ENCODE measurements at places on chromosomes 16 and 17. TPM values are rescaled to one million over a fixed set of nuclear protein-coding genes. Genes with fewer than 3 reads are reported as not detected.
A peak's percentile ranks its signal among the peaks of the same experiment; 100 is the strongest.

SETD1A gene
- 8.9 TPM for total RNA-seq

- H3K27me3 ChIP-seq = no peaks in the 10 kb centered on the region
- peaks cover 12% of the 10 kb centered on the region for H3K4me1 ChIP-seq
- no peaks in the 10 kb centered on the region for H3K36me3 ChIP-seq
- H3K4me3 ChIP-seq = no peak overlapping the region
- peak; percentile 7 for DNase-seq
- H3K27ac ChIP-seq = no peak overlapping the region
Observed at GRCh38 chr16:64434526-64435069, 687.3 kb downstream of the CDH11 start.

- DNase-seq = no peak
- H3K4me3 ChIP-seq = no peak overlapping the region
- no peaks in the 10 kb centered on the region for H3K4me1 ChIP-seq
- H3K27ac ChIP-seq = no peak overlapping the region
- 0 out of 2 replicates have a peak, but pooled peaks cover 4% of the 10 kb centered on the region for H3K36me3 ChIP-seq
Observed at GRCh38 chr17:14334919-14335318, 34.0 kb downstream of the HS3ST3B1 start.

DNA sequence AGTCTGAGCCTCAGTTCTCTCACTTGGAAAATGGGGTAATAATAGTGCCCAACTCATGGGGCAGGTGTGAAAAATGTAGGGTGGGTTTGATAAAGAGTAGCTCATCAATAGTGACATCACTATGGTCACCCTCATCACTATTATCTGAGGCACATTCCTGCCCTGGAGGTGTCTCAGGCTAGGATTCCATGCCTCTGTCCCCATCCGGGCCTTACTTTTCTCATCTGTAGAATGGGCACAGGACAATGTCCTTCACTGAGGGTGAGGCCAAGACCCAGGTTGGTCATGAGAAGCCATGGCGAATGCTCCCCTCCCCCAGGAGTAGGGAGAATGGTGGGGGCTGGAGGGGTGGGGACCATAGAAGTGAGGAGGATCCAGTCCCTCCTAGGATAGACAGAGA lies 30.5 kb downstream of the MYO15A start:
- peaks cover 2% of the 10 kb centered on the region for H3K4me1 ChIP-seq
- no peak overlapping the region for H3K27ac ChIP-seq
- DNase-seq = no peak
- H3K36me3 ChIP-seq = no peaks in the 10 kb centered on the region
- no peak overlapping the region for H3K4me3 ChIP-seq

NAGS gene
- 1.9 TPM for total RNA-seq

SHCBP1 gene
- total RNA-seq = 47.0 TPM

TPPP3 gene
- 34.6 TPM for total RNA-seq

GRCh38 chr16:21134053-21134452 lies 16.6 kb downstream of the DNAH3 start:
- H3K4me1 ChIP-seq = no peaks in the 10 kb centered on the region
- H3K27ac ChIP-seq = no peak overlapping the region
- H3K27me3 ChIP-seq = no peaks in the 10 kb centered on the region
- no peak for DNase-seq

RGS11 gene
- total RNA-seq = not detected

DNA sequence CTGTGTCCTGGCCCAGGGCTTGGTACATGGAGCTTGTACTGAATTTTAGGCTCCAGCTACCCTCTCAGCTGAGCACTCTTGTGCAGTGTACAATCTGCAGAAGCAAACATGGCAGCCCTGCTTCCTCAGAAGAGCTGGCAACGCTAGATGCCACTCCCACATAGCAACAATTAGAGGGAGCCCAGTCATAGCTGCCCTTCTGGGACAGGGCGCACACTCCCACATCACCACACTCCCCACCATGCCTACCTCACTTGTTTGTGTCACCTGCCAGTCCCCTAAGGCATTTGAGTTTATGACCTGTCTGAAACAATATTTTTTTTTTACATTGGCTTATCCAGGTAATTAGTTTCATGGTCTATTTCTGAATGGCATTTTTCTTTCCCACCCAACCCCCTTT lies 72.3 kb downstream of the C17orf67 start:
- no peaks in the 10 kb centered on the region for H3K36me3 ChIP-seq
- no peak overlapping the region for H3K27ac ChIP-seq

- peak; percentile 87 for DNase-seq
- peak overlapping the region; percentile 96 for H3K4me3 ChIP-seq
- no peaks in the 10 kb centered on the region for H3K36me3 ChIP-seq
- H3K27ac ChIP-seq = peak overlapping the region; percentile 83
- peaks cover 13% of the 10 kb centered on the region for H3K4me1 ChIP-seq
Observed at GRCh38 chr16:49855280-49855821, 561 bp downstream of the ZNF423 start.

DNA sequence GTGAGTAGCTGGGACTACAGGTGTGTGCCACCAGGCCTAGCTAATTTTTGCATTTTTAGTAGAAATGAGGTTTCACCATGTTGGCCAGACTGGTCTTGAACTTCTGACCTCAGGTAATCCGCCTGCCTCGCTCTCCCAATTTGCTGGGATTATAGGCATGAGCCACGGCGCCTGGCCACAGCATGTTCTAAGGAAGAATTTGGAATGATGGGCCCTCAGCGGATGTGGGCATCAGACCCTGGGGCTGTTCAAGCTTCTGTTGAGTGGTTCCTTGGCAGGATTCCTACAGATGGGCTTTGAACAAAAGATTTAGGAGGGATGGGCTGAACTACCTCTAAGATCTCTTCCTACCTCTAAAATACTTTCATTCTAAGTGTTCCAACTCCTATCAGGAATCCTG lies 4.1 kb downstream of the PRPSAP2 start:
- H3K27ac ChIP-seq = no peak overlapping the region
- no peak overlapping the region for H3K4me3 ChIP-seq
- DNase-seq = no peak
- peaks cover 23% of the 10 kb centered on the region for H3K36me3 ChIP-seq

- peaks cover 12% of the 10 kb centered on the region for H3K27me3 ChIP-seq
- DNase-seq = no peak
- H3K36me3 ChIP-seq = no peaks in the 10 kb centered on the region
- no peaks in the 10 kb centered on the region for H3K4me1 ChIP-seq
- H3K4me3 ChIP-seq = no peak overlapping the region
Observed at GRCh38 chr17:28247671-28248555, 71.1 kb upstream of the TMEM97 start.

DNA sequence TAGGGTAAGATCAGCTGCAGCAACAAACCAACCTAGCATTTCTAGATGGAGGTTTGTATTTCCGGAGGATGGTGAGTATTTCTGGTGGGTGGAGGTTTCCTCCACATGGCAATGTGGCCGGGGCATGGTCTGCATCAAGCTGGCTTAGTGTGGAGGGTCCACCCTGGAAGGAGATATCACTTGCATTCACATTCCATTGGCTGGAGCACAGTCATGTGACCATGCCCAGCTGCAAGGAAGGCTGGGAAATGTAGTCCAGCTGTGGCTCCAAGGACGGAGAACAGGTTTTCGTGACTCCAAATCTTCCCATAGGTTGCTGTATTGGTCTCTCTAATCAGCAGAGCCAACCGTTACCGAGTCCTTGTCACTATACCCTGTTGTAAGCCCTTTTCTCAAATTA lies 68.7 kb downstream of the RAI1 start:
- H3K4me3 ChIP-seq = no peak overlapping the region
- DNase-seq = peak; percentile 85
- no peak overlapping the region for H3K27ac ChIP-seq
- no peaks in the 10 kb centered on the region for H3K27me3 ChIP-seq

P2RX5 gene
- 3.0 TPM for total RNA-seq

DNA sequence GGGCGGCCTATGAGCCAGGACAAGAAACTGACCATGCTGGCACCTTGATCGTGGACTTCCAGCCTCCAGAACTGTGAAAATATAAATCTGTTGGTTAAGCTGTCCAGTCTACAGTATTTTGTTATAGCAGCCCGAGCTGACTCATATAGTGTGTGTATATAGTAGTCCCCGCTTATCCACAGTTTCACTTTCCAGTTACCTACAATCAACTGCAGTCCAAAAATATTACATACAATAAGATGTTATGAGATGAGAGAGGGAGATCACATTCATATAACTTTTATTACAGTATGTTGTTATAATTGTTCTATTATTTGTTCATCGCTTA lies 4.9 kb downstream of the MT3 start:
- no peak overlapping the region for H3K27ac ChIP-seq
- no peak overlapping the region for H3K4me3 ChIP-seq
- no peak for DNase-seq
- no peaks in the 10 kb centered on the region for H3K4me1 ChIP-seq
- no peaks in the 10 kb centered on the region for H3K27me3 ChIP-seq
- no peaks in the 10 kb centered on the region for H3K36me3 ChIP-seq

DNA sequence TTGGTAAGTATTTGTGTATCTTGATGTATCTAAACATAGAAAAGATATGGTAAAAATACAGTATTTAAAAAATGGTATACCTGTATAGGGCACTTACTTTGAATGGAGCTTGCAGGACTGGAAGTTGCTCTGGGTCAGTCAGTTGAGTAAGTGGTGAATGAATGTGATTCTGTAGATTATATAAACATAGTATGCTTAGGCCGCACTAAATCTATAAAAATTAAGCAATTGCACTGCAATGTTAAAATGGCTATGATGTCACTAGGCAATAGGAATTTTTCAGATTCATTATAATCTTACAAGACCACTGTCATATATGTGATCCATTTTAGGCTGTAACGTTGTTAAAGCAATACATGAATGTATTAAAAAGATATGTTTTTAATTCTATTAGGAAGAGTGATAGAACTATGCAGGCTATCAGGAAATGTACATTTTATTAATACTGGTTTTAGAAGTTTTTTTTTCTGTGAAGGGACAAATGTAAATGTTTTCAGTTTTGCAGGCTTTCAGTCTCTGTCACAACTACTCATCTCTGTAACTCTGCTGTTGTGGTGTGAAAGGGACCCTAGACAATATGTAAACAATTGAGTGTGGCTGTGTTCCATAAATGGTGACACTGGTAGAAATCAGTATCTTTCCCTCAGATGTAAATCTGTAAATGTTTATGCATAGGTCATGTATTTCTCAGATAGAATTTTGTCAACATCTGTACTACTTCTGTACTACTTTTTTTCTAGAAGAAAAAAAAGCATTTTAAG lies 10.5 kb downstream of the CBFB start:
- peaks cover 70% of the 10 kb centered on the region for H3K36me3 ChIP-seq
- no peaks in the 10 kb centered on the region for H3K27me3 ChIP-seq
- no peak overlapping the region for H3K27ac ChIP-seq

DNA sequence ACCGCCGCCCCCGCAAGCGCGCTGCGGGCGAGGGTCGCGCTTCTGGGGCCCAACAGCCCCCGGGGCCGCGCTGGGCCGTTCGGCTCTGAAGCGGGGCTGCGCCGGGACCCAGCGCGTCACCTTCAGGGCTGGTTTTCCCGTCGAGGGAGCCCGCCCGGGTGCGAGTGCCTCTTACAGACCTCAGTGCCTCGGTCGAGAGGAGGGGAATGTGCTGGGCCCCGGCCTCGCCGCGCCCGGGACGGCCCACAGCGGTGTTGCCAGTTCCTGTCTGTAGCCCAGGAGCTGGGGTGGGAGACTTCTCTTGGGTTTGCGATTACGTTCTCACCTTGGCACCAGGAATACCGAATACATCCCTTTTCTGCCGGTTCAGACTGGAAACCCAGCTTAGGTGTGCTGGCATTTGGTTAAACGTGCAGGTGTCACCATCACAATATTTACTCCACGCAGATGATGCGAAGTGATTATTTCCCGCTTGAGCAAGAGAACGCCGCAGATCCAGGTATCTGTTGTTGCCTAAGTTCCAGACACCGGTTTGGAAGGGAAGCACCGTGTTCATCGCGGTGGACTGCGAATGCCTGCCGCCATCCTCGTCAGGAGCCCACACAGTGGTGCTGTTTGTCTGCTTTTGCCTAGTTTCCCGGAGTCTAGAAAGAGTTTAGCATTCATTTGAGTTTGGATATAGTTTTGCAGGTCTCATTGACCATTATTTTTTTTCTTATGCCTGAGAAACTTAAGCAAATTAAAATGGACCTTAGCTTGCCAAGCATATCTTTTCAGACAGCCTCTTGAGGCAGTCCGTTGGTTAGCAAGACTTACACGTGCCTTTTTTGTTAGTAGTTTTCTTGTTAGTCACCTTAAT lies 914 bp downstream of the MAP1LC3B start:
- no peaks in the 10 kb centered on the region for H3K27me3 ChIP-seq
- H3K4me3 ChIP-seq = peak overlapping the region; percentile 75
- H3K4me1 ChIP-seq = no peaks in the 10 kb centered on the region
- no peak overlapping the region for H3K27ac ChIP-seq
- no peaks in the 10 kb centered on the region for H3K36me3 ChIP-seq
- peak; percentile 16 for DNase-seq

GRCh38 chr17:3950584-3950983 lies 13.7 kb downstream of the ATP2A3 start:
- no peak overlapping the region for H3K27ac ChIP-seq
- no peaks in the 10 kb centered on the region for H3K27me3 ChIP-seq
- no peak overlapping the region for H3K4me3 ChIP-seq
- H3K36me3 ChIP-seq = no peaks in the 10 kb centered on the region
- DNase-seq = no peak

CDRT15 gene
- 0.36 TPM for total RNA-seq

HSPB9 gene
- total RNA-seq = 0.28 TPM

MLYCD gene
- 1.2 TPM for total RNA-seq

GRCh38 chr16:82157534-82157812 lies 12.6 kb downstream of the MPHOSPH6 start:
- H3K27me3 ChIP-seq = no peaks in the 10 kb centered on the region
- no peak for DNase-seq
- H3K4me1 ChIP-seq = no peaks in the 10 kb centered on the region
- peaks cover 9% of the 10 kb centered on the region for H3K36me3 ChIP-seq

LASP1 gene
- total RNA-seq = 36.7 TPM

PRAC2 gene
- total RNA-seq = 0.56 TPM

DNA sequence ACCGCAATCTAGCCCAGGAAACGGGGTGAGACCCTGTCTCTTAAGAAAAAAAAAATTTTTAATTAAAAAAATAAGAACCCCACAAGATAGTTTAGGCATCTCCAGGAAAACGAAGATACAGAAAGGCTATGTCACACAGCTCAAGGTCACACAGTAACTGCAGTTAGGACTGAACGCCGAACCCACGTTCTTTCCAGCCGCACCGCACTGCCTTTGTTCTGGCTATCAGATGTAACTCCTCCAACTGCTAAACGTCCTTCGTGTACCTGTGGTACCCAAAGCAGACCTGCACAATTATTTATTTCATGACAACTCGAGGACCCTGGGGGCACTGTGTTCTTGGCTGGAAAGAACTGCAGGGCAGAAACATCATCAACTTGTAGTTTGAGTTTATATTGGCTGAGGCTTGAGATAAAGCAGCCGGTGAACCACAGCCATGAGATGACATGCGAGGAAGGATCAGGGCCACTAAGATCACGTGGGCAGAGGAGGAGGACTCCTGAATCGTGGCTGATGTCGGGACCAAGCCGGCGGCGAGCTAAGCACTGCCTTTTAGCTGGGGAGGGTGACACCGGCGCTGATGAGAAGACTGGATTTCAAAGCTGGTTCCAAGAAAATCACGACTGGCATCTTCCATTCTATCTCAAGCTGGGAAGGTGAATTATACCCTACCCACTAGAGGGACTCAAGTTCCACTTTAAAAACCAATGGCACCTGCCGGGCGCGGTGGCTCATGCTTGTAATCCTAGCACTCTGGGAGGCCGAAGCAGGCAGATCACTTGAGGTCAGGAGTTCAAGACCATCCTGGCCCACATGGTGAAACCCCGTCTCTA lies 20.7 kb upstream of the MNT start:
- no peaks in the 10 kb centered on the region for H3K27me3 ChIP-seq
- 0 out of 2 replicates have a peak, but pooled peaks cover 9% of the 10 kb centered on the region for H3K36me3 ChIP-seq
- H3K4me3 ChIP-seq = no peak overlapping the region
- H3K4me1 ChIP-seq = no peaks in the 10 kb centered on the region

- H3K4me1 ChIP-seq = no peaks in the 10 kb centered on the region
- H3K36me3 ChIP-seq = peaks cover 8% of the 10 kb centered on the region
- DNase-seq = no peak
Observed at GRCh38 chr17:29655323-29655722, 32.6 kb upstream of the CORO6 start.

CSF3 gene
- 1.4 TPM for total RNA-seq
